HT1080 (cell line): ENCODE measurements at places on chromosomes 2 and 18. TPM values are rescaled to one million over a fixed set of nuclear protein-coding genes. Genes with fewer than 3 reads are reported as not detected.
A peak's percentile ranks its signal among the peaks of the same experiment; 100 is the strongest.

NT5C1B gene
- total RNA-seq: not detected in 2 replicates

PCARE gene
- not detected in 2 replicates for total RNA-seq

HOXD8 gene
- 8.9 and 9.5 TPM in 2 replicates for total RNA-seq

CYBRD1 gene
- 28.2 and 28.4 TPM in 2 replicates for total RNA-seq

ACVR1C gene
- 0.05 and 0.10 TPM in 2 replicates for total RNA-seq

SH3RF3 gene
- 4.1 and 5.0 TPM in 2 replicates for total RNA-seq

REG3G gene
- 0.23 TPM in 1 of 2 replicates, not detected in the other for total RNA-seq

GRCh38 chr2:126635281-126635680, 20.7 kb upstream of the GYPC start:
- DNase-seq: no peak

DNA sequence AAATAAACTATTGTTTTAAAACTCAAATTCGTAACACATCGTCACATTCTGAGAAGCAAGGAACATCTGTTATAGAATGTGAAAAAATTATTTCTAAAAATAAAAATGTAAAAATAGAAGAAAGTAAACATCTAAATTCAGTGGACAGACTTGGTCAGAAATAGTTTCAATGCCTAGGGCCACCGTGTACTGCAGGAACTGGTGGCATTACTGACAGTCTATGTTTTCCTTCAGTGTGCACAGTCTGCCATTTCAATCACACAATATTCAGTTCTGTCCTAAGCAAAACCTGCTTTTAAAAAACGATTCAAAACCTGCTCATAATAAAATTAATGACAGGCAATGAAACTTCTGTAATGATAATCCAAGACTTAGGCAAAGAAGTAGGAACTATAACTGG, 190.1 kb downstream of the ERBB4 start:
- DNase-seq: no peak

DNA sequence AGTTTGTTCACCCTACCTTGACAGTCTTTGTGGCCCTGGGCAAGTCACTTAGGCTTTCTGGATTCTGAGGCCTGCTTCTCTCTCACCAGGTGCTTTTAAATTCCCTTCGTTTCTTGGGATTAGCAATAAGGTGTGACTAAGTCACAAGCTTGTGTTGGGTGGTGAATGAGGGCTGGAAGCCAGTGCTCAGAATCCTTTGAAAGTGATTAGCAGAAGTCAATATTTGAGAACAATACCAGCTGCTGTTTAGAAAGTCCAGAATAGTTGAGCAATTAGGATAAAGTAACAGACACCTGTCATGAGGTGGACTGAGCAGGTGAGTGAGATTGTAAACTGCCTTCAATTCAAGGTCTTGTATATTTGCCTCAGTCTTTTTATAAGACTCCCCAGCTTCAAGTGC, 19.3 kb upstream of the MGAT5 start:
- no peak for DNase-seq

DNA sequence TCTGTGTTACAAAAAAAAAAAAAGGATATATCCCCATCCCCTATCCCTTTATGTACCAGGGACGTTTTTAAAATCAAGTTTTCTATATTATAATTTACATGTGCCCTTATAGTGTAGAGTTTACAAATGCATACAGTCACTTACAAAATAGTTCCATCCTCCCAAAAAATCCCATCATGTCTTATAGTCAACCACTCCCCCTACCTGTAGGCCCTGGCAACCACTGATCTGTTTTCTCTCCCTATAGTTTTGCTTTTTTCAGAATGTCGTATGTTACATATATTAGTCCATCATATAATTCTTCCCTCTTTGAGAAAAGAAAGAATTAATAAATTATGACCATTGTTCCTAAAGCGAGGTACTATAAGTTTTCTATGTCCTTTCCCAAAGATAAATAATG, 17.8 kb downstream of the CFAP210 start:
- no peak for DNase-seq

DNA sequence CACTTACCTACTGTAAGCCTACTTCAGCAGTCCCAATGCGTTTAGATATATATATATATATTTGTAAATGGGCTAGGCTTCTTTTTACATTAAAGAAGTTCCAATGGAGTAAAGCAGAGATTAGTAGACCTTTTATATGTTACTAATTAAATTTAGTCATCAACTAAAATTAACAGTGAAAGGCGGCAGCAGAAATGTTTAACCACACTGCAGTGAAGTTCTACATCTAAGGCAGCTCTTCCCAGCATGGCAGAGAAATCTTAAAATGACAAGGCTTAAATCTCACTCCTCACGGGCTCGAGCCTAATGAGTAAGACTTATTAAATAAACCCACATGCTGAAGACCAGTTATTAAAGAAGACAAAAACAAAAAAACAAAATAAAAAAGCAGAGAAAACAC, 19.1 kb upstream of the KANSL1L start:
- DNase-seq: no peak

DNA sequence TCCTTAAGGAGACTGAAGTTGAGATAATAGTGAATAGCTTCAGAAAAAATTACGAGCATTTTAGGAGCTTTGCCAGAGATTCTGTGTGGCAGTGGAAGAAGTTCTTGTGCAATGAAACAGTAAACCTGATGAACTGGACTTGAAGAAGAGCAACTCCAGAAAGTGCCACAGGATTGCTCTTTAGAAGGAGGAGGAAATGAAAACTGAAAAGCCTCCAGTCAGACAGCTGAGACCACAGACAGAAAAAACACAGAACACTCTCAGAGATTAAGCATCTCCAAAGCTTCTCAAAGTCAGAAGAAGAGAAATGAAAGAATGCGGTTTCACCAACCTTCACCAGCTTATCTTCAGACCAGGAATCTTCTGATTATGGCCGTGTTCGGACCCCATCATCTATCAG, 329.7 kb upstream of the CNTNAP5 start:
- no peak for DNase-seq

GRCh38 chr2:181354626-181355025, 102.6 kb upstream of the ITGA4 start:
- DNase-seq: peak; percentile 83

GRCh38 chr2:44741507-44741906, 200.0 kb upstream of the SIX3 start:
- DNase-seq: peak; percentile 54

DNA sequence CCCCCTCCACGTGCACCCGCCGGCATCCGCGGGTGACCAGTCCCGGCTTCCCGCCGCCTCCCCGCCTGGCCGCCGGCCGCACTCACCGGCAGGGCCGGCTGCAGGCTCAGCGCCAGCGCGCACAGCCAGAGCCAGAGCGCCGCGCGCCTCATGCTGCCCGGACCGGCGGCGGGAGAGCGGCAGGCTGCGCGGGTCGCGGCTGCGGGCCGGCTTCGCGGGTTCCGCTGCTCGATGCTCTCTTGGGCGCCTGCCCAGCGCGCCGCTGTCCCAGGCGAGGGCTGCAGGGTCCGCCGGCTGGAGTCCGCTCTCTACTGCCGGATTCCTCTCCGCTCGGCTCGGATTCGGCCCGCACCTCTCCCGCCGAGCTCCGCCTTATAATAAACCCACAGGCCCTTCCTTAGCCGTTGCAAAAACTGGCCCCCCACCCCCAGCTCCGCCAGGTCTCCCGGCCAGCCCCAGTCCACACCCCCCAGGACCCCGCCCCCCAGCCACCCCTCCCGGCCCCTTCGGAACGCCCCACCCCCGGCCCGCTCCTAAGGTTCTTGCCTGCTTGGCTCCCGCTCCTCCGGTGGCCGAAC, at the start of gene SDC1:
Gene SDC1 (minus strand): TSS at position 415 of the 578 bp plus-strand sequence. CDS start 263 bp downstream, at position 152.
- peak; percentile 71 for DNase-seq

DNA sequence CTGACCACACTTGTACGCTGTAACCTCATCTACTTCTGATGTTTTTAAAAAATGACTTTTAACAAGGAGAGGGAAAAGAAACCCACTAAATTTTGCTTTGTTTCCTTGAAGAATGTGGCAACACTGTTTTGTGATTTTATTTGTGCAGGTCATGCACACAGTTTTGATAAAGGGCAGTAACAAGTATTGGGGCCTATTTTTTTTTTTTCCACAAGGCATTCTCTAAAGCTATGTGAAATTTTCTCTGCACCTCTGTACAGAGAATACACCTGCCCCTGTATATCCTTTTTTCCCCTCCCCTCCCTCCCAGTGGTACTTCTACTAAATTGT, 2.1 kb downstream of the RHOB start:
- no peak for DNase-seq

DNA sequence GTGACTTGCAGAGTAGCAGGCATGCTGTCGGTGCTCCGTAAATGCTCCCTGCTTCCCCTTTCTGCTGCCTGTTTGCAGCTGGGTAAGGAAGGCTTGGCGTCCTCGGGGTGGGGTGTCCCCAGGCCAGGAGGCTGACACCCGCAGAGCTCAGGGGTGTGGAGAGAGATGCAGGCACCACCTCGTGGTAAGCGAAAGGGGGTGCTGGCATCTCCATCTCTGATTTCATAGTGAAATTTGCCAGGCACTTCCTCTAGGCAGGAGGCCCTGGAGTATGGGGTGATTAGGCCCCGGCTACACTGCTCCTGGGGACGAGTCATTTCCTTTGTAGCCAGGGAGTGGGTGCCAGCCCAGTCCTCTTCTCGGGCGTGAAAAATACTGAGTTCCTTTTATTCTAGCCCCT, 160.4 kb downstream of the KLHL29 start:
- DNase-seq: peak; percentile 79

DNA sequence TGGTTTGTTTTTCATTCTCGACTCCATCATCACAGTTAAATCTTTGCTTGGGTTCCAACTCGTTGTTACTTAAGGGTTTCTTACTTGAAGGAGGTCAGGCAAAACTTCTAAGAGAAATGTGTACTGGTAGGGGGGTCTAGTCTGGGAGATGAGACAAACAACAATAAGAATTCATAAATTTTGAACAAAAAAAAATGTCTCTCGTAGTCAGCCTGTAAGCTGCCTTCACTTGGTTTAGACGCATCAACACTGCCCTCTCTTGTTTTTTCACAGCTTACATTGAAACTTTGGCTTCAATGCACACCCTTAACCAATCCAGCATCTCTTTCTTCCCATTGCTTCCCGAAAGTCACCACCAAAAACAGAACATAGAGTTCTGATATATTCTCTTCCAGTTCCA, 576.4 kb upstream of the PIK3C3 start:
- DNase-seq: peak; percentile 64

GRCh38 chr2:85933753-85934594, 45.2 kb upstream of the ST3GAL5 start:
- peak; percentile 59 for DNase-seq

DNA sequence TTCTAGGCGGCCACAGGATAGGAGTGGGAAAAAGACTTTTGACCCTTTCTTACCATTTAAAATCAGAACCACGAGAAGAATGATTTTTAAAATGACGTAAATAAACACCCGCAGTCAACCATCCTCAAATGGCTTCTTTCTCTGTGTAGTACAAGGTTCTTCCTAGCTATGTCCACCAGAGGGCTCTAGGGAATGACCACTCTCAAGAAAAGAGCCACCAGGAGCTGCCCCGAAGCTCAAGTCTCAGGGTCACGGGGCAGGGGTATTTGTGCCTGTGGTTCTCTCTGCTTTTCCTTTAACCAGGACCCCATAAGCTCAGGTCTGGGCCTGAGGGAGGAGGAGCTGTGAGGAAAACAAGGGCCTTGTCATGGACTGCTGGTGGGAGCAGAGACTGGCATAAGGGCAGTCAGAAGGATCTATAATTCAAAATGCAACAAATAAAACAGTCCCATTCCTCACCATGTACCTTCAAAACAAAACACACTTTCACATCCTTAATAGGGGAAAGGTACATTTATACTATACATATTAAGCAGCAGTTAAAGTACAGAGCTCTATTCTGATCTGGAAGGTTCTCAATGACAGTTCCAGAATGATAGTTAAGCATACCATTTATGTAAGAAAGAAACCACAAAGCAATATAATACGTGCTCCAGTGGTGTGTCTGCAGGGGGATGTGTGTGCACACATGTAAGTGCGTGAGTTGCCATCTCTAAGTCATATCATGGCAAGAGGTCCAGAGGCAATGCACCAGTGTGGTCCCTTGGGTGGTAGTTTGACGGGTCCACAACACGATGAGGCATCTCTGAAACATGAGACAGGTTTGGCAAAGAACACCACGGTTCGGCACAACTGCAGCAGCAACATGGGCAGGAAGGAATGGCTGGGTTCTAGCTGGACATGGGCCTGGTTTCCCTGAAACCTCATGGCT, 18.6 kb downstream of the LYPD1 start:
- peak; percentile 46 for DNase-seq

DNA sequence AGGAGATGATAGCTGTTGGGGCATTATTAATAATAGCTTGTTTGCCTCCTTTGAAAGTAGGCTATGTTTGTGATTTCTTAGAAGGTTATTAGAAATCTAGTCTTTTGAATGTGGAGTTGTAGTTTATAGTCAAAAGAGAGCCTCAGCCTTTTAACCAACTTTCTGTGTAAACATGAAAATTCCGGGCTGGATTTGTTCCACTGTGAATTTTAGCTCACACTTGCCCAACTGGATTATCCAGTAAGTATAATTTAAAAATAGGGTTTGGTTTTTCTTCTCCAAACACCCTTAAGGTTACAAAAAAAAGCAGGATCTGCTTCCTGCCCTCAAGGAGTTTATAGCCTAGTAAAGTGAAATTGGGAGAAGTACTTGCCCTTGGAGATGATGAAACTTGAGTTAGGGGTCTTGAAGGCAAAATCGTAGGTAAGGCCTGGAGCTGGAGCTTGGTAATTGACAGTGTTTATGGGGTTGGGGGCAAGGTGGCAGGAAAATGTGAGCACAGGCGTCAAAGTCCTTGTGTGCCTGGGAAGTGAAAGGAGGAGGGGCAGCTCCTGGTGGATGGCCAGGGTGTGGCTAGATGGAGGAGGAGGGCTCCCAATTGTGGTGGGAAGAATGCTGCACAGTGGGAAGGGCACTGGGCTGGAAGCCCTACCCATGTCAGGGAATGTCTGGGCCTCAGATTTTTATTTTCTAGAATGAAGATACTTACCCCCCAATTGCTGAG, 21.3 kb downstream of the ITGA6 start:
- DNase-seq: peak; percentile 72

DNA sequence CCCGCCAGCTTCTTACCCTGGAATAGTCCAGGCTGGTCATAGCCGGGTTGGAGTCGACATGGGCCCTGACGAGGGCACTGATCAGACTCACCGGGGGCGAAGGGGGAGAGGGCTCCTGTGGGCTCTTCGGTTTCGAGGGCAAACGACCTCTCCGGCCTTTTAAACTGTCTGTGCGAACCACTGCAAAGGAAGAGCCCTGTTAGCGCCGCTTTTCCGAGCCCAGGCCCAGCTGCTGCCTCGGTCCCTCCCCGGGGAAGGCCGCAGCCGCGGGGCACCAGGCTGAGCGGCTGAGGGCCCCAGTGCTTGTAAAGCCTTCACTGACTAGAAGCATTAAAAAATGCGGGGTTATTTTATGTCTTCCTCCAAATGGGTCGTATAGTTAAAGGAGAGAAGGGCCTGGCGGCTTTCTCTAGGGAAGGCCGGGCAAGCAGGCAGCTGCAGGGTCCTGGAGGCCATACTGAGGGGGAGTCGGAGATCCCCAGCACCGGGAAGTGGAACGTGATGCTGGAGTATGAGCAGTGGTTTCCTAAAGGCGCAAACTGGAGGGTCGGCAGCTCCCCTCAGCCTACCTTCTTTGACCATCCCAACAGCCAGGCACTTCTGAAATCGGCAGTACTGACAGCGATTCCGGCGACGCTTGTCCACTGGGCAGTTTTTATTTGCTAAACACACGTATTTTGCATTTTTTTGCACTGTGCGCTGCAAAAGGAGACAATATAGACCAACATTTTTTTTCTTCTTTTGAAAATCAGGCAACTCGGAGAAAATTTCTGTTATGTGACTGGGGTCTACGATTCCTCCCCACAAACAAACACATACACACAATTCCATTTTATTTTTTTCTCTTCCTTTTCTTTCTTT, 4.5 kb downstream of the NR4A2 start:
- DNase-seq: no peak

GRCh38 chr2:234395891-234396420, 100.9 kb downstream of the ARL4C start:
- no peak for DNase-seq
